ENCODE measurements at places on chromosomes 4 and X. TPM values are rescaled to one million over a fixed set of nuclear protein-coding genes. Genes with fewer than 3 reads are reported as not detected.

DNA sequence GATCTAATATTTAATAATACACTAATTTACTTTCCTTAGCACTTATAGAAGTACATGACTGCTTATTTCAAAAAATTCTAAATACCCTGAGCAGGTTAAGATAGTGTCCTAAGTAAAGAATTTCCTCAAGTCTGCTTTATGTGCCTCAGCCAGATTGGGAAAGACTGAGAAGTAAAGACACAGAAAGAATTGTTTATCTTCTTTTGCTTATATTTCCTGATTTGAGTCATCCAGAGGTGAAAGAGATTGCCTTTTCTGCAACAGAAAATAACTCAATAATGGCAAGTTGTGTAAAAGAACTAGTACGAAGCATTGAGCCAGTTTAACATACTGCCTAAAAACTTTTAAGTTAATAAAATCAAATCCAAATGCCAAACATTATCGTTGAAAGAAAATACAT lies 45.0 kb downstream of the NAF1 start:
- DNase-seq = no peak

Gene VCX3A
- total RNA-seq = not detected

Gene MAGEB3
- not detected for total RNA-seq

Gene GAGE12H
- total RNA-seq = not detected

DNA sequence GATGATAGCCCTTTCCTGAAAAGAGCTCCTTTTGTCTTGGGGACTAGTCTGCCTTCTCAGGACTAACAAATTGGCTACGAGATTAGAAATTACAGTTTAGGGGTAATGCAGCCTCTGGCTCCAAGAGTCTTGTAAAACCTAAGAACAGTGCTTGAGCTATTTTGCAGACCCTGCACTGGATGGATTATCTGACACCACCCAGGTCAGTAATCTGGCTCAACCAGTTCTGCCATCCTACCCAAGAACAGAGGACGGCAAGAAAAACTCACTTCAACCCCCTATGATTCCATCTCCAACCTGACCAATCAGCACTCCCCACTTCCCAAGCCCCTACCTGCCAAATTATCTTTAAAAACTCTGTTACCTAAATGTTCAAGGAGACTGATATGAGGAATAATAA lies 225.1 kb downstream of the FAM47A start:
- no peak for DNase-seq

Gene FAM156B
- 6.9 TPM for total RNA-seq

Gene KDR
- total RNA-seq = not detected

- peak; percentile 56 for DNase-seq
Measured at GRCh38 chrX:63250253-63250868, 100.8 kb downstream of the SPIN4 start.

DNA sequence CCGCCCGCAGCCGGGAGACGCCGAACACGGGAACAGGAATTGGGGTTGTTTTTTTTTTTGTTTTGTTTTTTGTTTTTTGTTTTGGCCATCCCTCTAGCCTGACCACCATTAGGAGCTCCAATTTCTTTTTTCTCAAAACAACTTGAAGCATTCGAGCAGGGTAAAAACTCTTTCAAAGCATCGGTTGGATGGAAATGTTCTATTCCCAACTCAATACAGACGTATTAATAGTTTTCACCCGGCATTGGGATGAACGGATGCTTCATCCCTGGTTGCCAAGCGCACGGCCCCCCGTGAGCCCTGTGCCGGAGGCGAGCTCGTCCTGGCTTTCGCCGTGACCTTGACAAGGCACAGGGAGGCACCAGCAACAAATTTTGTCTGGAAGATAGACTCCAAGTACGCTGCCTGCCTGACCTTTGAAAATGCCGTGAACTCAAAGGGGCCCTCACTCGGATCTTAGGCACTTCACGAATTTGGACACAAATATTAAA lies 352 bp upstream of the MAP3K15 start:
- DNase-seq = no peak

DNA sequence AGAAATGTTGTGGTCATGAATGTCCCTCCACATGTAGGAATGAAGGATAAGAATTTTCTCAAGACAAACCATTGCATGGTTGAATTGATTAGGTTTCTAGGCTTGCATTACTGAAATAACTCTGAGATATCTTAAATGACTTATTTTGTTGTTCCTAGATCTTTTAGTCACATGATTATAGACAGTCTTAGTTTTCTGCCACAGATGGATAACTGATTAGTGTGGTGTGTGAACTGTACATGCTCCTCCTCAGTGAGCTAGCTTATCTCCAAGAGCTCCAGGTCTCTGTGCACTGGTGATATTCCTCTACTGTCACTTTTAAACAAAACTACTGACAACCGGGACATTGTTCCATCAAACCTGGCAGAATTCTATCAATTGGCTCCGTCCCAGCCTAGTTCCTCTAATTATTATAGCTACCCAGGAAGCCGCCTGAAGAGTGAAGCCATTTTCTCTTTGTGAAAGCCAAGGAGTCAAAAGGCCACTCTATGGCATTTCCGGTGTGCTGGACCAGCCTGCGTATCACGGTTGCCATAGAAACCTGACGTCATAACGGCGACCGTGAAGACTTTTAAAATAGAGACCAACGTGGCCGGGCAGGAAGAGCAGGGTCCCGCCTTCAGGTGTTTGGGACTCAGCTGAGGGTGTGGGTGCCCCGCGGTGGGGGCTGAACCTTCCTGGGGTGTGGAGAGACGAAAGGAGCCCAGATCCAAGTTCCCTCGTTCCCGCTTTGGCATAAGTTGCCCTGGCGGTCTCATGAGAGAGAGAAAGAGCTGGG lies 28.1 kb downstream of the BEX3 start:
- peak; percentile 25 for DNase-seq

All from CD4-positive, alpha-beta memory T cell (primary cell).